Activated naive CD8-positive, alpha-beta T cell treated with anti-CD3 and anti-CD28 coated beads, Interleukin-2, amount 50 U/mL, for 16 hours (primary cell): ENCODE measurements at places on chromosomes 1 and 21.

DNA sequence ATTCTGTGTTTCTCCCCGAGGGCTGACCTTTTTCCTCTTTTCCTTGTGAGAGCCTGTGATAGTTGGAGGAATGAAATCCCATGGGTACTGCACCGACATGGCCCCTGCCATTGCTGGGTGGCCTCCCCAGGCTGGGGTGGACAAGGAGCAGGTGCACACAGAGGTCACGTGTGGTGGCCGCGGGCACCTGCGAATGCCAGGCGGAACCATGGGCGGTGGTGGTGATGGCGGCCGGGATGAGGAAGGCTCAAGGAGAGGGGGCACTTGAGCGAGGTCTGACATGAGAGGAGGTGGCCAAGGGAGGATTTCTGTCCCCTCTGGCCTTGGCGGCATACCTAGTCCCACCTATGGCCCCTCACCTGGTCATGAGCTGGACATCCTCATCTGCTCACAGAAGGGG, 69.6 kb downstream of the AJAP1 start:
- DNase-seq = no peak

DNA sequence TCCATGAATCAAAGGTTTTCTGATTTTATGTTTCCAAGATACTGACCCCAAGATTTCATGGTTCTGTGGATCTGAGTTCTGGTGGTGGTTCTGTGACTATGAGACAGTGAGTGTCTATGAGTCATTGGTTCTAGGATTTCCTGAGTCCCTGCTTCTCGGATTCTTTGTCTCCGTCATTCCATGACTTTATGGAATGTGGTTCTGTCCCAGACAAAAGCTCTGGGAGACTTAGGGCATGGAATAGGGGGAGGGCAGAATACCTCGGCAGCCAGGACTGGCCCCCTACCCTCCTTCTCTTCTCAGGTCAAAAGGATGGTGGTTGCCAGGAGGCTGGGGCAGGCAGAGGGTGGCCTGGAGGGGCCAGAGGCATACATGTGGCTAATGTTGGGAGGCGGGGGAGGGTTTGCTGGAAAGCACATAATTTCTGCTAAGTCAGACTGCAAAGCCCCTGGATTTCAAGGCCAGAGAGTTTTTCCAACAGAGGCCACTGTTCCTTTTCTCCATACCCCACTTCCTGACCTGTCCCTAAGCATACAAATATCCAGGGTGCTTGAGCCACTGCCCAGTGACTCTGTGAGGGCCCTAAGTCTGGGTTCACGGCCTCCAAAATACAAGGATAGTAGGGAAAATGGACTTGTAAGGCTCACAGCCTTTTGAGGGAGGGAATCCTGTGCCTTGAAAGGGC, 17.2 kb downstream of the CDCP2 start:
- DNase-seq = no peak

GRCh38 chr1:163928069-163928468, 606.3 kb downstream of the NUF2 start:
- DNase-seq = no peak

DNA sequence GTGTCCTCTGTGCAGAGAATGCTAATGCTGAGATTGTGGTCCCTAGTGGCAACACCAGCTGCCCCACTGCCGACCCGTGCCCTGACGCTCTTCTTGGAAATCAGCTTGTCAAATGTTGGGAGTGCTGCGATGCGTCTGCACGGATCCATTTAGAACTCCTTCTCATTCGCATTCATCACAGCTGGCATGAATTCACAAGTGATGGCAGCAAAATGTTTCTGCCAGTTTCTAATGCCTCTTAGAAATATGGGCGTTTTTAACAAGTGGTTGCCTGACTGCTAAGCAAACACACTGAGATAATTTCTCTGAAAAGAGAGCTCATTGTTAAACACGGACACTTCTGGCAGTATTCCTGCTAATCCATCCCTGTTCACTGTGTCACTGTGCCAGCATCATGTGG, 131.9 kb upstream of the KCNJ6 start:
- DNase-seq = no peak

DNA sequence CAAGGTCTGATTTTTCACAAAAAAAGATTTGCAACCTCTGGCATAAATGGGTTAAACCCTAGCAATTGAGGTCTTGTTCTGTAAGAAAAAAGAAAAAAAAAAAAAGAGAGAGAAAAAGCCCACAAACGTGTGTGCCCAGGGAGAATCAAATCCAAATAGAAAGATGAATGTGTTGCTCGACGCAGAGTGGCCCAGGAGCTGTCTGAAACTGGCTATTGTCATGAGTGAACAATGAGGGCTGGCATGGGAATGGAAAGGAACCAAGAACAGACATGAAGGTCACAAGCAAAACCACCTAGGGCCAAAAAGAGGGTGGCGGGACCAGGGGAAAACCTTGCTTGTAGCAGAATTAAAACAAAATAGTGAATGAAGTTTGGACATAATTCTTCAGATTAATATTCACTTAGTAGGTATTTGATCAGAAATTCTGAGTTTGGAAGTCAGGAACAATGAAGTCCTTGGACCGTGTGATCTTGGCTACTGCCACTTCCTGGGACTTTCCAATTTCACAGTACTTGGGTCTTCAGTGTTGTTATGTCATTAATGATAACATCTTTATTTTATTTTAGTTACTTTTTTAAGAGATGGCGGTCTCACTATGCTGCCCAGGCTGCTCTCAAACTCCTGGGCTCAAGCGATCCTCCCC, 3.1 kb downstream of the ENO1 start:
- DNase-seq = no peak
